Stimulated activated CD4-positive, alpha-beta T cell treated with anti-CD3 and anti-CD28 coated beads, Interleukin-4, amount 100 ng/mL, for 48 hours (primary cell): ENCODE measurements at places on chromosomes 16 and 17.

GRCh38 chr16:69880640-69881133 lies 70.4 kb upstream of the CLEC18A start:
- DNase-seq: no peak

DNA sequence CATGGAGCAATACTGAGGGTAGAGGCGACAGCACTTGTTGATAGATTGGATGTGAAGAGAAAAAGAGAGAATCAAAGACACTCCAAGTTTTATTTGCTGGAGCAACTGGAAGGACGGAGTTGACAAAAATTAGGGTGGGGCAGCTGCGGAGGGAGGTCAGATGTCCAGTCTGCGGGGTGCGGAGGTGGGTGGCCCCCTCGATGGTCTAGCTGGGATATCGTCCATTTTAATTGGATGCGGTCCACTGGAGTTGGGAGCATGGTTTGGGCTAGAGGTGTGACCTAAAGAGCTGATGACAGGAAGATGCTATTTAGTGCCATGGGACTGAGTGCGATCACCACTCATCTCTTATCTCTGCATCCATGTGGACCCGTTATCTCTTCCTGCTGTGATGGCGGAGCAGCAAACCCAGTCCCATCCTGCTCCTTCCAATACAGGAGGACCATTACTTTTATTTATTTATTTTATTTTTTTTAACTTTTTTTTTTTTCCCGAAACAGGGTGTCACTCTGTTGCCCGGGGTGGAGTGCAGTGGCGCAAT lies 48.3 kb upstream of the CBX4 start:
- no peak for DNase-seq

- DNase-seq: peak; percentile 51
Observed at GRCh38 chr17:7435676-7436555, 681 bp downstream of the TMEM102 start.

DNA sequence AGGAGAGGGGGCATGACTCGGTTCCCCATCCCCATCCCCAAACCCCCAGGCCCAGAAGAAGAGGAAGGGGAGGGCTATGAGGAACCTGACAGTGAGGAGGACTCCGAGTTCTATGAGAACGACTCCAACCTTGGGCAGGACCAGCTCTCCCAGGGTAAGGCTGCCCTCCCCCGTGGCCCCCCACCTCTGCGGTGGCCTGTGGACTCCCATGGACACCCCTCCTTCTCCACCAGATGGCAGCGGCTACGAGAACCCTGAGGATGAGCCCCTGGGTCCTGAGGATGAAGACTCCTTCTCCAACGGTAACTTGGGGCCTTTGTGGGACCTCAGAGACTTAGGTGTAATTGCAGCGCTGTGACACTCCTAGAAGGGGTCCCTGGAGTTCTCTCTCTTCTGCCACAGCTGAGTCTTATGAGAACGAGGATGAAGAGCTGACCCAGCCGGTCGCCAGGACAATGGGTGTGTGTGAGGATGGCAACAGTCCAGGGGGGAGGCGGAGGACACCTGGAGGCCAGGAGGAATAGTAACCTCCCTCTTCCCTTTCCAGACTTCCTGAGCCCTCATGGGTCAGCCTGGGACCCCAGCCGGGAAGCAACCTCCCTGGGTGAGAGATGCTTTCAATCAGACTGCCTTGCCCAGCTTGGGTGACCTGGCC lies 5.6 kb downstream of the CD19 start:
- no peak for DNase-seq

GRCh38 chr16:67093098-67093726 lies 16.5 kb upstream of the PHAF1 start:
- no peak for DNase-seq

DNA sequence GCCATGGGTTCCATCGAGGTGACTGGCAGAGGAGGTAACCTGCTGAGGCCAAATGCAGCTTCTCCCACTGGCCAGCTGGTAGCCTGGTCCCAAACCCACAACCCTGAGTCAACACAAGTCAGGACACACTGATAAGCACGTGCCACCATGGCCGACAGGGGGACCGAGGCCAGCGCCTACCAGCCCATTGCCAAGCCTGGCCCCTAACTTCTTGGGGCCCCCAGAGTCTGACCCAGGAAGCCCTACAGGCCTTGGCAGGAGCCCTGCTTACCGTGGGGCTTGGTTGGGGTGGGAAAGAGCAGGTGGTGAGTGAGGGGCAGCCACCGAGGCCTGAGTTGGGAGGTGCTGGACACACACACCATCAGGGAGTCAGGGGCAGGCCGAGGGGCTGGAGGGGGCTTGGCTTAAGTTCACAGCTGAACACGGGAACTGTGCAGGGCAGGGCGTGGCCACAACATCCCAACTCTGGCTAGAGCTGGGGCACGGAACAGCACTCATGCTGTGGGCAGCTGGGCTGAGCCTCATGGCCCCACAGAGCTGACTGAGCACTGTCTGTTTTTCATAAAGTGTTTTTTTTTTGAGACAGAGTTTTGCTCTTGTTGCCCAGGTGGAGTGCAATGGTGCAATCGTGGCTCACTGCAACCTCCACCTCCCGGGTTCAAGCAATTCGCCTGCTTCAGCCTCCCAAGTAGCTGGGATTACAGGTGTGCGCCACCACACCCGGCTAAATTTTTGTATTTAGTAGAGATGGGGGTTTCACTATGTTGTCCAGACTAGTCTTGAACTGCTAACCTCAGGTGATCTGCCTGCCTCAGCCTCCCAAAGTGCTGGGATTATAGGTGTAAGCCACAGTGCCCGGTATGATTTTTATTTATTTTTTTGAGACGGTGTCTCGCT lies 5.5 kb downstream of the MRPL28 start:
- no peak for DNase-seq

DNA sequence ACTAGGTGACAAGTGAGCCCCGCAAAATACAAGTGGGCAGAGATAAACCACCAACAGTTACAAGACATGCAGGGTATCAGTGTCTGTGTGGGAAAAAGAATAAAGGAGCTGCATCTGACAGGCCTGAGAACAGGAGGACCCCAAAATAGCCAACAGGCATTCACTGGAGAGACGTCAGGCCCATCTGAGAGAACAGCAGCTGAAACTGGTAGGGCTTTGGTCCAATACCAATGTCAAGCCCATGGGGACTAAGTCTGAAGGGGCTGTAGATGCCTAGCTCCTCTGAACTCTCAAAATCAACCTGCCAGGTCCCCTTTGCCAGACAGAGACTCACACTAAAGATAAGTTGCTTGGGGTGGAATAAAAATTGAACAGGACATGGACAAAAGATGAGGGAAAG lies 30.5 kb upstream of the TANC2 start:
- no peak for DNase-seq

DNA sequence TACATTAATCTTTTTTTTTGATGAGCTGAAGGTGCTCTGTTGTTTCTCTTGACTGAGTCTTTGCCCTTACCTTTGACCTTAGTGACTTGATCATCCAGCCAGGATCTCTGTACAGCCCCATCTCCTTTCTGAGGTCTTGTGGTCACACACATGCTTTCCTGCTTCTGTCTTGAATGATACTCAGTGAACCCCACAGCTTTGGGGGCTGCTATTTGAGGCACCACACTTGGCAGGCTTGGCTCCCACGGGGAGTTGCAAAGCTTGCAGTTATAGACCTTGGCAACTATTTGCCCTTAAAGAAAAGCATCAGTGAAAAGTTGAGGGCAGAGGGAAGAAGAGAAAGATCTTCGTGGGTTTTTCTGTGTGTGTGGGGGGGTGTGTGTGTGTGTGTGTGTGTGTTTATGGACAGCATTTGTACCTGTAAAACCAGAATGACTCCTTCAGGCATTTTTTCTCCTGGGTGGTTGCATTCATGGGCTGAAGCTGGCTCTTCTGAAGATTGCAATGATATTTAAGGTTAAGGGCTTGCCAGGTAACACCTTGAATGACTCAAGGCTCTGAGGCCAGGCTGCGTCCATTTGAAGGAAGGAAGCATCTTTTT lies 101.6 kb downstream of the MSI2 start:
- DNase-seq: no peak

DNA sequence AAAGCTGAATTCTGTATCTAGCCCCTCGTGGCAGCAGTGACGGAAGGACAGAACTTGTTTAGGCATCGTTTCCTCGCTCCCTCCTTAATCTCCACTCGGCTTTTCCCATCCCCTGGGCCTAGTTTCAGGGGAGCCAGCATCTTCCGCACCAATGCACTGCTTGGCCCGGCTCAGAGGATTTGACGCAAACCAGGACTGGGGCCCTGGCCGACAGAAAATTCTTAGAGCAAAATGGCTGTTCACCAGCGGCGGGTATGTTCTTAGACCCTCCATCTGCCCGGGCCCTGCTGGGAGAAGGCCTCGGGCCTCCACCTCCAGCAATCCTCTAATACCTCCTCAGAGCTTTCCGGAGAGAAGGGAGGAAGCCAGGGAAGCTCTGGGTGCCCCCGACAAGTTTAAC lies 54.6 kb downstream of the TBC1D16 start:
- DNase-seq: no peak

DNA sequence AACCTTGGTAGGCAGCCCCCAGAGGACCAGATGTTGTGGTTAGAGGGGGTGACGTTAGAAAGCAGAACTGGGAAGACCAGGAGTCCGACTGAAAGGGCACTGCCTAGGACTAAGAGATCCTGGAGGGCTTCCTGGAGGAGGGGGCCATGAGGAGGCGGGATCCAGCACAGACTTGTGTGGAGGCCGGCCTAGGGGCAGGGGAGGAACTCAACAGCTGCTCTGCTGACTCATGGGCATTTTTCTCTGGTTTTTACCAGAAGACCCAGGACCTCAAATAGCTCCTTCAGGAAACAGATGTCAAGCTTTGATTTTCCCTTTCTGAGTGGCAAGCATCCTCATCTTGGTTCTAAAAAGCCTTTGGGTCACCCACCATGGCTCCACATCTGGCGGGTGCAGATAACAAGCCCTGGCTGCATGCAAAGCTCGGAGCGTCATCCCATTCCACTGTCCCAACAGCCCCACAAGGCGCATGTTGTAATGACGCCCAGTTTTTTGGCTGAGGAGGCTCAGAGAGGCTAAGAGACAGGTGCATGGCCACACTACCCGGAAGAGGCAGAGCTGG lies 29.0 kb downstream of the IL21R start:
- no peak for DNase-seq

DNA sequence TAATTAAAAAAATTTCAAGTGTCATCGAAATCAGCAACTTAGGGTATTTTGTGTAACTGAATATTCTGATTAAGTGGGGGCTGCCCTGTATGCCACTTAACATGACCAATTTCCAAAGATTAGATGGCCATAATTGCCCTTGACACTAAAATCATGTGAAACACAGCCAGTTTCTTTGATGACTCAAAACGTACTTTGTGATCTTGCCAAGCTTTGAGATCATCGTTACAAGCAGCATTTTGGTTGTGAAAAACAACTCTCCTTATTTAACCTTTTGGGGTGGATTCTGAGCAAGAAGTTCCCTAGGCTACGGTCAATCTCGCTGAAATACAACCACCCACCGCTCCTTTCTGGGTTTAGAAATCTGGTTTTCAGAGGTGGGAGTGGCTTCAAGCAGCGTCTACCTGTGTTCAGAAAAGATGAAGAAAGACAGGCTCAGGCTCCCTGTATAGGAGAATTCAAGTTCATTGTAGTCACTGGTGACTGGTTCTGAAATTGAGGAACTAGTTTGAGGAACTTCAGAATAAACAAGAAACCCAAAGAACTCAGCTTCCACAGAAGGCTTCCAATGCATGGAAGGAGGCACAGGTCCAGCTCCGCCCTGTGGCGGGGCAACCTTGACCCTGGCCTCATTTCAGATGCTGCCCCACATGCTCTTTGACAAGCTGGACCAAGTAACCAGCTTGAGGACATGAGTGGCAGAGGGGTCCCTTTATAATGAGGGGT lies 9.4 kb downstream of the MAP3K14 start:
- peak; percentile 55 for DNase-seq

DNA sequence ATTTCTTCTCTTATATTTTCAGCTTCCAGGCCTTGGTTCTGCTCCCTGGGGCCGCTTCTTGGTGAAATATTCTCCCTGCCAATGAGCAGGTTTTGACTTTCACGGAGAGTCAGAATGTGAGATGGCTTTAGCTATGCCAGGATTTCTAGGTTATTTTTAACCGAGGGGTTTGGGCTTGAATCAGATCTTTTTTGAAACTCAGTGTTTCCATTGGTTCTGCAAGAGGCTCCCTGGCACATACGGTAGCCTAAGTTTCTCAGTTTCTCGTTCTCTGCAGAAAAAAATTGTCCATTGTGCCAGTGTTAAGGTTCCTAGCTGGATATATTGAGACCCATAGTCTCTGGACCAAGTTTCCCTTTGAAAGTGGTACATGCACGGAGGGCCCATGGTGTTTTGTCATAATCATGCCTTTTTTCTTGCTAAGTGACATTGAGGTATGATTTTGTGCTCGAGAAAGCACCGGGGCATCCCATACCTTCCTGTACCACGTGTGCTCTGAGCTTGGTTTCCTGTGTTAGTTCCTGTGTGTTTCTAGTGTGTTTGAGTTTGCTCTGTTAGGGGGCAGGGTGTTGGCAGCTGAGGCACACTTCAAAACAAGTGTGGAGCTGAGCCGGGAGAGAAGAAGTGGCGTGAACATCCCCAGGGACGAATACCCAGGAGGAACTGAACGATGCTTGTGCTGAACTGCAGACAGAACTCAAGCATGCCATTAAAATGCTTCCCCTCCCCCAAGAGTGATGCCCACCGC lies 127.2 kb downstream of the HS3ST3B1 start:
- DNase-seq: peak; percentile 12

DNA sequence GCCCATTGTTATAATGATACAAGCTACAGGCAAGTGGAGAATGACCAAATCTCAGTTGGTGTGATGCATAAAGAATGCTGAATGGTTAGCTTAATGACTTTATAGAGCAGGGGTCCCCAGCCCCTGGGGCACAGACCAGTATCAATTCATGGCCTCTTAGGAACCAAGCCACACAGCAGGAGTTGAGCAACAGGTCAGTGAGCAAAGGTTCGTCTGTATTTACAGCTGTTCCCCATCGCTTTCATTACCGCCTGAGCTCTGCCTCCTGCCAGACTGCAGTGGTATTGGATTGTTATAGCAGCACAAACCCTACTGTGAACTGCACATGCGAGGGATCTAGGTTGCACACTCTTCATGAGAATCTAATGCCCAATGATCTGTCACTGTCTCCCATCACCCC lies 114.0 kb upstream of the ZFHX3 start:
- no peak for DNase-seq

DNA sequence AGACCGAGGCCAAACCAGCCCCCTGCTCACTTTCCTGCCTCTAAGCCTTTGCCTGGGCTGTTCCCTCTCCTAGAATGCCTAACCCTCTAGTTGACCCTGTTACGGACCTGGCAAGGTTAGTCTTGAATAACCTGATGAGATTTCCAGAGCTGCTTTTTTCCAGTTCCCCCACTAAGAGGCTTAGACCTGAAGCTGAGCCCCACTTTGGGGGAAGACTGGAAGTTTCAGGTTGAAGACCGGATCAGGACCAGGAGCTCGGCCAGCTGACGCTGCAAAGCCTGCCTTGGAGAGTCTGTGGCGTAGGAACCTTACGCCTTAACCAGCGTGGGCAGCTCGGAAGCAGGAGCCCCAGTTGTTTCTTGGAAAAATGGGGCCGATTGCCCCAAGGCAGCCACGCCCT lies 129.8 kb downstream of the OR1D5 start:
- no peak for DNase-seq

GRCh38 chr17:73292031-73292531 lies 19.7 kb downstream of the CDC42EP4 start:
- DNase-seq: no peak

GRCh38 chr17:82061047-82061925 lies 4.3 kb downstream of the DUS1L start:
- DNase-seq: no peak
